CD4-positive, alpha-beta memory T cell (primary cell): ENCODE measurements at places on chromosomes 7 and 10.

- no peak for DNase-seq
Measured at GRCh38 chr10:34698979-34699378, 116.1 kb downstream of the PARD3 start.

GRCh38 chr10:77904100-77904840, 22.3 kb downstream of the DLG5 start:
- DNase-seq = no peak

DNA sequence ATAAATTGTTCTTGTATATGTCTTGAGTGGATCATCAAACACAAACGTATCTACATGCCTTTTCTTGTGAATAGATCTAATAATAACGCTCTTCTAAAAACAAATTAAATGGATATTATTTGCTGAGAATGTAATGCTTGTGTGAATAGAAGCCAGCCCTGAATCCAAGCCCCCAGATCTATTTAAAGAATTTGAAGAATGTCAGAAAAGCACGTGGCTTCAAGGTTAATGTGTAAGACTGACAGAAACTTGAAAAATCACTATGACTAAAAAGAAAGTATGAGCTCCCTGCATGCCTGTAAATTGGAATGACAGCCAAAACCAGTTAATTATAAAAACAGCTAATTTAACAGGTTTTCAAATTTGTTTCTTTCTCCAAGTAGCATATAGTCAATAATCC, 43.2 kb upstream of the ATRNL1 start:
- no peak for DNase-seq

DNA sequence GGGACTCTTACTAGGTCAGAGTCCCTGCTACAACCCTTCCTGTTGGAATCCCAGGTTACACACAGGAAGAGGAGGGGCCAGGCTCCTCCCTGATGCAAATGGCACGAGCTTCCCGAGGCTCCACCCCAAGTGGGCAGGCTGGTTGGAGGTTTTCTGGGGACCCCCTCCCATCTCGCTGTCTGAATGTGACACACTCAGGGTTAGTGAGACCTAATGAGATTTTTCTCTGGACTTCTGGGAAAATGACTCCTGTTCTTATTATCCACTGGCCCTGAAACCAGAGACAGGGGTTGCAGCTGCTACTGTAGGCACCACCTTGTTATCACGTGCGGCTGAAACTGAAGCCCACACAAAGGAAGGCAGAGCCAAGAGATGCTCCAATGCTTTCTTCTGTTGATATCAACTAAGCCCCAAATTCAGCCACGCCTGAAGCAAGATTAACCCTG, 103.3 kb downstream of the FAM107B start:
- DNase-seq = no peak

DNA sequence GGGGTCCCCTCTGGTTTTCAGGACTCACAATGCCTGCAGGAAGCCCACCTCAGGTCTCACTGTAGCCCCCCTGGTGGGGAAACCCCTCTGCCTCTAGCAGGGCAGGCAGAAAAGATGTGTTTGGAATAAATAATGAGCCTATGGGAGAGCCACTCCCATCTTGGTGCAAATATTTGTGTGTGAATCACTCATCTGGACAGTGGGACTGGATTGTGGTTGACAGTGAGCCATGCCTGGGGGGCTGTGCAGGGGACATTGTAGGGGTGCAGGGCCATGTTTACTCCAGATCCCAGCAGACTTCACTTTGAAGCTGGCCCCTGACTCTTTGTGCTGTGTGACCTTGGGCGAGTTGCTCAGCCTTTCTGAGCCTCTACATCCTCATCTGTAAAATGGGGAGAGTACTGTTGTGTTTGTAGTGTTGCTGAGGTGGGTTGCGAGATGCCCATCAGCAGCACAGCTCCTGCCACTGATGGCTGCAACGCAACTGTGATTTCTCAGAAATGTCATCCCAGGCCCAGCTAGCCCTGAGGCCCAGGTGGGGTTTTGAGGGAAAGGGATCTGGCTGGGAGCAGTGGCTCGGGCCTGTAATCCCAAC, 20.7 kb downstream of the GTF2IRD1 start:
- DNase-seq = no peak

DNA sequence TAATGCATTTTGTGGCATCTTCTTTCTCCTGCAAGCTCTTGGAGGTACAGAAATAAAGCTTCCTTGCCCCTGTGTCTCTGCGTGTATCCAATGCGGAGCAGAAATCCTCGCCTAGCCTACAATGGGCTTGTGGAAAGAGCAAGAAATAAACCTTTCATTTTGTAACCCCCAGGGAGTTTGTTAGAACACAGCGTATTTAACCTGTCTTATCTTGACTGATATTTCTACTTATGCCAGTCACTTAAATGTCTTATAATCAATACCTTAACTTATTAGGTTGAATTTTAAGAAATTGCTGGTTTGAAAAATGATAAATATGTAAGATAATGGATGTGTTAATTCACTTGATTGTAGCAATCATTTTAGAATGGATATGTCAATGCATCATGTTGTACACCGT, 629.8 kb upstream of the IGFBP3 start:
- DNase-seq = no peak

GRCh38 chr7:106037489-106038176, 74.5 kb downstream of the SYPL1 start:
- no peak for DNase-seq

DNA sequence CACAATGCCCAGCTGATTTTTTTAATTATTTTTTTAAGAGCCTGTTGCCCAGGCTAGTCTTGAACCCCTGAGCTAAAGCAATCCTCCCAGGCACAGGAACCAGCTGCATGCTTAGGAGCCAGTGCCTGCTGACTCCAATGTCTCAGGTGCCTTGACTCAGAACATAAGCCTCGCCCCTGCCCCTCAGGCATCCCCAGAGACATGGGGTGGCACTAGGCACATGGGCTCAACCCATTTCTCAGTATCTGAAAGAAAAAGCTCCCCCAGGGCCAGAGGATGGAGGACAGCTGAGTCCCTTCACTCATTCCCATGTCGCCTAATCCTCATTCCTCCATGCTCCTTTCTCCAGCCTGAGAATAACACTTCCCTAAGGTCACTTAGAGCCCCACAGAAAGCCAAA, 39.1 kb downstream of the KCNH2 start:
- no peak for DNase-seq

- no peak for DNase-seq
Measured at GRCh38 chr10:22429981-22430421, 84.7 kb downstream of the SPAG6 start.

DNA sequence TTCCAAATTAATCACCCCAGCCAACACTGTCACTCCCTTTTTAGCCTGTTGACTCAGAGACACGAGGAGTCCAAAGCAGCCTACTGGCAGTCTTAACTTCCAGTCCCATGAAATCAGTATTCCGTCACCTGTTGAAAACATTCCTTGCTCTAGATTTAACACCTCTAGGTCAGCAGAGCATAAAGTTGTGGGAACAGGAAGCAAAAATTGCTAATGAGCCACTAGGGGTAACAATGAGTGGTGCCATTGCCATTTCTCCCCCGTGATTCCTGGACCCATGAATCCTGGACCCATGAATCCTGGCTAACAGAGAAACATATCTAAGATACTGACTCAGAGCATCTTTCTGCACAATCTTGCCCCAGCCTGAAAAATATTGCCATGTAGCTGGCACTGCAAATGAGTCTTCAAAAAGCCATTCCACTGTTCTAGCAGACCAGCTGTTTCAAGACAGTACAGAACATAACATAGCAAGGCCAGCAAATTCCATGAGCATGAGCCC, 252.7 kb upstream of the PTER start:
- no peak for DNase-seq

DNA sequence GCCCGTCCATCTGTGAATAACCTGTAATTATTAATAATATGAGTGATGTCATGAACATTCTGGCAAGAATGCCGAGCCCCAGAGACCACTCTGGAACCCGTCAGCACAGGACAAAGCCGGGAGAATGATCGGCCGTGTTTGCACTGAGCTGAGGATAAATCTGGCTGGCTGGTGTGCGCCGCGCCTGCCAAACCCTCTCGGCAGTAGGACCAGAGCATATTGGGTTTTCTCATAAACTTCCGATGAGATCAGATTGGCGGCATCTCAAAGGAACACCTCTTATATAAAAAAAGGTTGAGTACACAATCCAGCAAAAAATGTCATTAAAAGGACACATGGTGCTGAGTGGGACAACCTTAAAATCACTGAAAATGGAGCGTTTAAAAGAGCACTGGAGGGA, 296.0 kb upstream of the MKI67 start:
- DNase-seq = no peak

DNA sequence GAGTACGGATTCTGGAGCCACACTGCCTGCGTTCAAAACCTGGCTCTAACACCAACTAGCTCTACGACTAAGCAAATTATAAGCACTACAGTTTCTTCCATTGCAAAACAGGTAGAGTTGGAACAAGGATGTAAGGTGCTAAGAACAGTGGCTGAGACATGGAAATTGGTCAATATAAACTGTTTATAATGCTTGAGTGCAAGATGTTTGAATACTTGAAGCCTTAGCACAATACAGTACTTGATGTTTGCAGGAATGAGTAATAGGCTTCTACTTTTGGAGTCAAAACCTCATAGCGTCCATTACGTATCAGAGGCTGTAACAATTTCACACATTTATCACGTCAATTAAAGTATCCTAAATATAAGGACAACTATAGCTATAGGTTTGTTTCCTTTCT, 6.9 kb downstream of the NT5C2 start:
- no peak for DNase-seq

DNA sequence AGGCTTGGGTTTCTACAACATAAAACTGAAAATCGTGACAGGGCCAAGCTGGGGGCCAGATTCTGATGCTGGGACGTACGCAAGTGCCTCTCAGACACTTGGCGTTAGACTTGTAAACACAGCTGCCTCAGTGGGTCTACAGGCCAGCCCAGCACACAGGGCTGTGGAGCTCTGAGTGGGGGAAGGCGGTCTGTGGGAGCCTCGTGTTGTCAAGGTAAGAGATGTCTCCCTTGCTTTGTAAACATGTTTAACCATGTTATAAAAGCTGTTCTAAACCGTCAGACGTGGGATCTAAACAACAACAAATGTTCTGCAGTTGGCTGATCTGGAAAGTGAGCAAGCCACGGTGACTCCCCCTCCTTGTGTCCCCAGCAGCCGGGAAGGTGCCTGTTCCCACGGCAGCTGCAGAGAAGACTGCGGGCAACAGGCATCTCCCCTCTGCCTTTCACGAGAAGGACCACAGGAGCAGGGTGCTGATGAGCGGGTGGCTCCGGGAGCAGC, 67.8 kb downstream of the ZRANB1 start:
- no peak for DNase-seq

GRCh38 chr7:43377196-43377960, 205.5 kb upstream of the STK17A start:
- no peak for DNase-seq

DNA sequence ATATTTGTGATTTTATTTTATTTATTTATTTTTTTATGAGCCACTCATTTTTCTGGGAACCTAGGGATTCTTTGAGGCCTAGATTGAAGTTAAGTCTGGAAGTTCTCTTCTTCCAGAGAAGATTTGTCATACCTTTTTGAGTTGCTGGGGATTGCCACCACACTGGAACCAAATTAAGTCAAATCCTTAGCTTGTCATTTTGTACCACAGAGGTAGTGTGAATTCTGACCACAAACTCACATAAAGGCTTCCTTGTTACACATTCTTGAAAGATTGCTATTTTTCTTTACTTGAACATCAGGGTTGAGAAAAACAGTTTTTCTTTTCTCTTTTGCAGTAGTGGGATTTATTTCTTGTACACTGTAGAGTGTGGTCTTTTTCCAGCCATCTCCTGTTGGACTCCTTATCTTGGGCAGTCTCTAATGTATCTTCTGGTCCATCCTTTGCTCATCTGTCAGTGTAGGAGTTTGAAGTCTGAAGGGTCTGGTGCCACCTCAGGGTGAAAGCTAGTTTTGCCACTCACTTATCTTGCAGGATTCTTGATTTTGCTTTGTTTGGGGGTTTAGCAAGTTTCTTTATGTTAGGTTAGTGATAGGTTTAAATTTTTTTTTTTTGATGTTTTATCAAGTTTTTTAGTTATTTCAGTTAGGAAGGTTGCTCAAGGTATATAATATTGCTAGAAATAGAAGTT, 24.8 kb downstream of the PCBD1 start:
- no peak for DNase-seq

DNA sequence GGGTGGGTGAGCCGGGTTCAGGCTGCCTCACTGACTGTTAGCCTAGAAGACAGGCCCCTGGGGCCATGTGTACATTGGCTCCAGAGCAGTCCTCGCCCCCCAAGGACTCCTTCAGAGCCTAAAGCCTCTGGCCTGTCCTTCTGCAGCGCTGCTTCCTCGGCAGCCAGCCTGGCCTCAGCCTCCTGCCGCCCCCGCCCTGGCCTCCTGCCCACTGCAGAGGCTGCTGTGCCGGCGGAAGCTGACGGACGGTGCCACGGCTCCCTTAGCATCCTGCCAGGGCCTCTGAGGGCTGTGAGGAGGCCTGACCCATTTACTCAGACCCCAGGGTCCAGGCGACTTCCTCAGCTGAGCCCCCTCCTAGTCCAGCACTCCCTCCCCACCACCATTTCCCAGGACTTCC, 4.9 kb downstream of the SRRM3 start:
- DNase-seq = no peak

- no peak for DNase-seq
Measured at GRCh38 chr10:49287689-49288340, 11.2 kb upstream of the C10orf71 start.

- DNase-seq = no peak
Measured at GRCh38 chr10:76190634-76191270, 759.3 kb downstream of the LRMDA start.

DNA sequence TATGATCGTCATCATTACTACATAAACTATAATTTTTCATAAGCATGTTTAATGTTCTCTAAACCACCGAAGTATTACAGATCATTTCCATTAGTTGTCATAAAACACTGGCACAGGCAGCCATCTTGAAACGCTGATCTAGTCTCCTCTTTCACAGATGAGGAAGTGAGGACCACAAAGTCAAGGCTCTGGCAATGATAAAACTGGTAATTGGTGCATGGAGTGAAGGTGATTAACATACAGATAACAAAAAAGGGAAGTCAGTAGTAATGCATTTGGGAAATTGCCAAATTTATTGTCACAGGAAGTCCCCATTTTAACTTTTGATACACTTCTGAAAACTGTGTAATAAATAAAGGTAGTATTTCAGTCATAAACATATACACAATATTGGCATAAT, 49.3 kb downstream of the FBXL13 start:
- DNase-seq = peak; percentile 5

- no peak for DNase-seq
Measured at GRCh38 chr7:49245062-49245461, 320.7 kb downstream of the CDC14C start.
